ENCODE measurements at places on chromosomes 16 and 17. TPM values are rescaled to one million over a fixed set of nuclear protein-coding genes. Genes with fewer than 3 reads are reported as not detected.

DNA sequence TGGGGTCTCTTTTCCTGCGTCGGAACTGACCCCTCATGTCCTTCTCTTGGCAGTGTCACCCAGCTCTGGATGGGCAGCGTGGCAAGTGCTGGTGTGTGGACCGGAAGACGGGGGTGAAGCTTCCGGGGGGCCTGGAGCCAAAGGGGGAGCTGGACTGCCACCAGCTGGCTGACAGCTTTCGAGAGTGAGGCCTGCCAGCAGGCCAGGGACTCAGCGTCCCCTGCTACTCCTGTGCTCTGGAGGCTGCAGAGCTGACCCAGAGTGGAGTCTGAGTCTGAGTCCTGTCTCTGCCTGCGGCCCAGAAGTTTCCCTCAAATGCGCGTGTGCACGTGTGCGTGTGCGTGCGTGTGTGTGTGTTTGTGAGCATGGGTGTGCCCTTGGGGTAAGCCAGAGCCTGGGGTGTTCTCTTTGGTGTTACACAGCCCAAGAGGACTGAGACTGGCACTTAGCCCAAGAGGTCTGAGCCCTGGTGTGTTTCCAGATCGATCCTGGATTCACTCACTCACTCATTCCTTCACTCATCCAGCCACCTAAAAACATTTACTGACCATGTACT is 13.2 kb downstream of the IGFBP4 start:
- DNase-seq: peak; percentile 27
- no peak overlapping the region for H3K4me3 ChIP-seq
- peak overlapping the region; percentile 65 for H3K27ac ChIP-seq
- H3K27me3 ChIP-seq: no peaks in the 10 kb centered on the region
- H3K4me1 ChIP-seq: peaks cover 44% of the 10 kb centered on the region

GRCh38 chr16:51154271-51155171 is 3.5 kb upstream of the SALL1 start:
- H3K4me3 ChIP-seq: peak overlapping the region; percentile 12
- no peaks in the 10 kb centered on the region for H3K27me3 ChIP-seq
- peak; percentile 81 for DNase-seq
- H3K36me3 ChIP-seq: peaks cover 14% of the 10 kb centered on the region

DNA sequence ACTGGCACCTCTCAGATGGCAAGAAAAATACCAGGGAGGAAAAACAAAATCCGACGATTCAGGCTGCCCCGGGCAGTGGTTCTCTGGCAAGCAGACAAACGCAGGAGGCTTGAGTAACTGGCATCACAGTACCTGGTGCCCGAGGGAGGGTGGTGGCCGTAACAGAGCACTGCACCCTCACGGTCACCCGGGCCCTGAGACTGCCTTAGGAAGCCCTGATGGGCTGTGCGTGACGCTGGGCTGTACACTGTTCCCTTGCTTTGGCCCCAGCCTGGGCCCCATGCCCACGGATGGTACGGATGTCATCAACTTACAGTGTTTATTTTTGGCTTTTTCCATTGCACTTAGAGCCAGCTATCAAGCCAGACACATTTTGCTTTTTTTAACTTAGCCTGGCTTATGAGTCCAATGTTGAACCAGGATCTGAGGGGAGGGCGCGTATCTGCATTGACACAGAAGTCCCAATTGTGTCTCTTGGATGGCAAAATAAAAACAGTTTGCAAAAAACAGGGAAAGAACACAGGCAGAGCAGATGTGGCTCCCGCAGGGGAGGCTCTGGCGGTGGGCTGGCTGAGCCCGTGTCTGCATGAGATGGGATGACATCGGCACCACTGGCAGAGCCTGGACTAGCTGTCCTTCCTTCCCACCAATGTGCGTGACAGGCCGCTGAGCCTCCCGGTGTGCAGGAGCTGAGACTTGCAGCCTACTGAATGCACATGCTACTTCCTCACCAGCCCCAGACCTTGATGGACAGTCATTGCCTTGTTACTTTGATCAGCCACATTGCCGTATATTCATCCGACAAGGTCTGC is 287.7 kb downstream of the FOXL1 start:
- no peaks in the 10 kb centered on the region for H3K36me3 ChIP-seq
- no peaks in the 10 kb centered on the region for H3K27me3 ChIP-seq
- no peaks in the 10 kb centered on the region for H3K4me1 ChIP-seq
- H3K4me3 ChIP-seq: no peak overlapping the region

DNA sequence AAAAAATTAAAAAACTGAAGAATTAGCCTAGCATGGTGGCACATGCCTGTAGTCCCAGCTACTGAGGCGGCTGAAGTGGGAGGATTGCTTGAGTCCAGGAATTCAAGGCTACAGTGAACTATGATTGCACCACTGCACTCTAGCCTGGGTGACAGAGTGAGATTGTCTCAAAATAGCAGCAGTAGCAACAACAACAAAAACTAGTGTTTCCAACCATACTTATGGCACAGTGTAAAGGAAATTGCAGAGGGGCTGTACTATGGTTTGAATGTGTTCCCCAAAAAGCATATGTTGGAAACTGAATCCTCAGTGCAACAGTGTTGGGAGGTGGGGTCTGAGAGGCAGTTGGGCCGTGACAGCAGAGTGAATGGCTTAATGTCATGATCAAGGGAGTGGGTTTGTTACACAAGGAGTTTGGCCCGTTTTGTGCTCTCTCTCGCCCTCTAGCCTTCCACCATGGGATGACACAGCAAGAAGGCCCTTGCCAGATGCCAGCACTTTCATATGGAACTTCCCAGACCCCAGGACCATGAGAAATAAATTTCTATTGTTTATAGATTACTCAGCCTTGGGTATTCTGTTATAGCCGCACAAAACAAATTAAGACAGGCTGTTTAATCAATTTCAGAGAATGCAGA is 70.0 kb downstream of the PGS1 start:
- no peak overlapping the region for H3K4me3 ChIP-seq
- H3K27ac ChIP-seq: no peak overlapping the region
- H3K4me1 ChIP-seq: no peaks in the 10 kb centered on the region
- H3K36me3 ChIP-seq: no peaks in the 10 kb centered on the region
- H3K27me3 ChIP-seq: no peaks in the 10 kb centered on the region
- DNase-seq: no peak

- H3K27me3 ChIP-seq: no peaks in the 10 kb centered on the region
- H3K27ac ChIP-seq: no peak overlapping the region
- no peaks in the 10 kb centered on the region for H3K4me1 ChIP-seq
- no peaks in the 10 kb centered on the region for H3K36me3 ChIP-seq
- no peak for DNase-seq
Observed at GRCh38 chr17:8894202-8894671, 26.8 kb upstream of the PIK3R6 start.

DNA sequence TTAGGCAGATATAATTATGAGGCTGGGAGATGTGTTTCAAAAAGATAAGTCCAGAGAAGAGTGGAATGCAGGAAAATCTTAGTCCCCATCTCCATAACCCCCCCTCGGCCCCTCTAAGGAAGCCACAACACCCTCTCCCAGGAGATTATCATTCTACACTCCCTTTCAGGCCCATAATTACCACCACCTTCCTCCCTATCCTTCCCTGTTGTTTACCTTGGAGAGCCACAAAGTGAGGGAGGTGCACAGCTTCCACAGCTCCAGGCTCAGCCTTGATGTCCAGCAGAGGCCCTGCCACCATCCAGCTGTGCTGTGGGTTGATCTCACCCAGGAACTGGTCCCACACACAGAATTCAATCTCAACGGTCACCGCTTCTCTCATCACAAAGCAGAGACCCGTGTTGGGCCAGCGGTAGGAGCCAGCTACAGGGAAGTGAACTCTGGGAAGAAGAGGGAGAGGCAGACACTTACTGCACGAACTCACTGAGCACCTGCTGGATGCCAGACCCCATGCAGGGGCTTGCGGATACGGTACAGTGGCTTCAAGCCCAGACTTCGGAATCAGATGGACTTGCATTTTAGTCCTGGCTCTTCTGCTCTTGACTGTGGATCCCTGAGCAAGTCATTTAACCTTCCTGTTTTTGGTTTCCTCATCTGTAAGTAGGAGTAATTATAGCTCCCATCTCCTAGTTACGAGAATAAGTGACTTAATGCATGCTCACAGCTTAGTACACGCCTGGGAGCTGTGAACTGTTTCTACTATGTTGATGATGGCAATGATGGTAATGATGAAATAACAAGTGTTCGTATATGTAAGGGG is 44.1 kb downstream of the MIS12 start:
- no peak for DNase-seq
- H3K4me1 ChIP-seq: no peaks in the 10 kb centered on the region
- H3K27ac ChIP-seq: no peak overlapping the region

DNA sequence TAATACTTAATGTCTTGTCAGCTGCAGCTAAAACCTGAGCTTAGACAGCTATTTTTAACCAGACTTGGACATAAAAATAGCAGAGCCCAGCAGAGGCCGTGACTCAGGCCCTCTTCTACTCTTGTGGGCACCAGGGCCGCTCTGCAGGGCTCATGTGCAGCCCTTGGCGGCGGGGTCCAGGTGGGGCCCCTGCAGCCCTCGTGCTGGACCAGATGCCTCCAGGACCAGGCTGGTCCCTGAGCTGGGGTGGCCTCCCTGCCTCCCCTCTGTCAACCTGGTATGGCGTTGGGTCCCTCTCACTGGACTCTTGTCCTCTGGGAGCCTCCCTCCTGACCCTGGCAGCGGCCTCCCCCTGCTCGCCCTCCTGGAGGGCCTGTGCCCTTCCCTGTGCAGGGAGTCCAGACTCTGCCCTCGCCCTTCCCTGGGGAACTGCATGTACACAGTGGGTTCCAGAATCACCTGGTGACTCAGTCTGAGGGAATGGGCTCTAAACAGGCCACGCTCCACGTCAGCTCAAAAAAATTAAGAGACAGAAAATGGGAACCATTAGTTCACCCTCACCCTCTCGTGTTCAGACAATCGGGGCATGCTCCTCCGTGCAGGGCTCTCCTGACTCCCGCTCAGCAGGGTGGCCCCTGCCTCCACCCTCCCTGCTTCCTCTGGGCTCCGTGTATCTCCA is 9.7 kb downstream of the CDK5R1 start:
- no peak for DNase-seq
- no peaks in the 10 kb centered on the region for H3K36me3 ChIP-seq
- H3K4me3 ChIP-seq: no peak overlapping the region
- H3K27me3 ChIP-seq: no peaks in the 10 kb centered on the region
- H3K27ac ChIP-seq: no peak overlapping the region

- peak overlapping the region; percentile 12 for H3K4me3 ChIP-seq
- H3K4me1 ChIP-seq: peaks cover 74% of the 10 kb centered on the region
- peak overlapping the region; percentile 97 for H3K27ac ChIP-seq
Observed at GRCh38 chr17:18186627-18186982, 3.0 kb downstream of the ALKBH5 start.

DNA sequence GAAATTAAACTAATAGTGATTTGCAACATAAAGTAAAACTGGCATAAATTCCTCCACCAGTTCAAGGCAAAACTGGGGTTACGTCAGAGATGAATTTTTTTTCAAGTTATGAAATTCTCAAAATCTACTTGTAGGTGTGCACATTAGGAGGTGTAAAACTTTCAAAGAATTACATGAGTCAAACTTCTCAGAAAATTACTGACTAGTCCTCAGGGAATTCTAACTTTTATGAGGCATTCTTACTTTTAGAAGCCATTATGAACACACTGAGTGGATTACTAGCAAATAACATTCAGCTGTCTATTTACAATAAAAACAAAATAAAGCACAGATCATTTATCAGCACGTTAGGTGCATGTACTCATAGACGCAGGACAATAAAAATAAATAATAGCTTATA is 348.7 kb downstream of the CDH11 start:
- H3K4me3 ChIP-seq: no peak overlapping the region
- no peak overlapping the region for H3K27ac ChIP-seq
- no peaks in the 10 kb centered on the region for H3K4me1 ChIP-seq
- H3K27me3 ChIP-seq: no peaks in the 10 kb centered on the region
- H3K36me3 ChIP-seq: no peaks in the 10 kb centered on the region
- no peak for DNase-seq

The GNG13 gene
- not detected for total RNA-seq

The TSR3 gene
- 84.1 TPM for total RNA-seq

The MYH8 gene
- not detected for total RNA-seq

The ODAD4 gene
- 3.2 TPM for total RNA-seq

All from thyroid gland (tissue), 4 donors.